EH (cell line): ENCODE measurements at places on chromosomes 5 and 9.

DNA sequence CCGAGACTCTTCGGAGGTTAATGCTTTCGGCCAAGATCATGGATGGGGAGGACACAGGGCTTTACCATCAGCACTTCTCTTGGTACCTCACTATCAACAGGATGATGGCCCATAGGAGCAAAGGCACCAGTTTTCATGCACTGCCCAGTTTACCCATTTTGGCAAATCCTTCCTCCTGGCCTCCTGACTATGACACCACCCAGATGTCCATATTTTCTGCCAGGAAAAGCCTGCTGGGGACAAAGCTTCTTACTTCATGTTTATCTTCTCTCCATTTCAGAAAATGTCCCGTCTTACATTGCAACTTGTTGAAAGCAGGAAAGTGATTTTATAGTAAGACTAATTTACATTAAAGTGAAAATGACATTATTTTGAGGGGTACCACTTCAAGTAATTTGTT, 61.4 kb upstream of the GAS1 start:
- DNase-seq: no peak

DNA sequence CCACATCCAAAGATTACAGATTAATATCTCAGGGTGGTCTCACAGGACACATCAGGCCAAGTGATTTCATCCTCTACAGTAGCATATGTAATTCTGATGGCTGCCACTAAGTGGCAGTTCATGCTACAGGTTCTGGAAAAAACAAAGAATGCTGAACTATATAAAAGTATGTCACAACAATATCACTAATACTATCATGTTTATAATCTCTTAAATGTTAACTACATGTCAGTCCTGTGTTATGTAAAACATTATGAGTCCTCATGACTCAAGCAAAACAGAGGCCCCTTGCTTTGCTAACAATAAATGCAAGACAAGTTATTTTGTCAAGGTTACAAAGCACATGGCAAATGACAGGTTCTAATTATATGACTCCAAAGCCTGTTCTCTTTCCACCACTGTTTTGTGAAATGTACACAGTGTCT, 233.2 kb downstream of the FBXL17 start:
- DNase-seq: peak; percentile 44

DNA sequence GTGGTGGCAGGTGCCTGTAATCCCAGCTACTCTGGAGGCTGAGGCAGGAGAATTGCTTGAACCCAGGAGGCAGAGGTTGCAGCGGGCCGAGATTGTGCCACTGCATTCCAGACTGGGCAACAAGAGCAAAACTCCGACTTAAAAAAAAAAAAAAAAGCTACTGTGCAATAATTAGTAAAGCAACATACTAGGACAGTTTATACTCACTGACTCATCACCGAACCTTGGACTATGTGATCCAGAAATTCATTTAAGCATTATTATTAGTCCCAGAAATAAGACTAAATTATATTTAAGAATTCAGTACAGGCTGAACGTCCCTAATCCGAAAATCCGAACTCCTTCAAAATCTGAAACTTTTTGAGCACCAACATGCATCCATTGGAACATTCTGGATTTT, 37.8 kb downstream of the GOLPH3 start:
- DNase-seq: peak; percentile 25

- DNase-seq: peak; percentile 43
These were observed 93.7 kb upstream of the SMC5 start for GRCh38 chr9:70165006-70165602.

GRCh38 chr9:98402019-98402840, 146.8 kb upstream of the TBC1D2 start:
- no peak for DNase-seq

- DNase-seq: no peak
These were observed 43.0 kb downstream of the IL31RA start for GRCh38 chr5:55894135-55894534.

DNA sequence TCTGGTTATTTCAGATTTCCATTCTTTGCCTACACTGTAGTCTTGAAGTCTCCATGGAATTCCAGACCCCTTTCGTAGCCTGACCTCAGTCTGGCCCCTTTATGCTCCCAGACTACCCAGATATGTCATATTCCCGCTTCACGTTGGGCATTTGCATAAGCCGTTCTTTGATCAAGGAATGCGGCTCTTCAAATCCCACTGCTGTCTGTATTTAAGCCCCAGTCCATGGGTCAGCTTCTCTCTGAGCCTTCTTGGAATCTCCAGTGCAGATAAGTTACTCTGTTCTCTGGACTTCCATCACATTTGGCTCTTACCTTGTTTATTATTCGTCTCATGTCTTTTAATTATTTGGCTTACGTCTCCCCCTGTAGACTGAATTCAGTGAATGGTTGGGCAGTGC, 97.4 kb downstream of the PARP8 start:
- no peak for DNase-seq

DNA sequence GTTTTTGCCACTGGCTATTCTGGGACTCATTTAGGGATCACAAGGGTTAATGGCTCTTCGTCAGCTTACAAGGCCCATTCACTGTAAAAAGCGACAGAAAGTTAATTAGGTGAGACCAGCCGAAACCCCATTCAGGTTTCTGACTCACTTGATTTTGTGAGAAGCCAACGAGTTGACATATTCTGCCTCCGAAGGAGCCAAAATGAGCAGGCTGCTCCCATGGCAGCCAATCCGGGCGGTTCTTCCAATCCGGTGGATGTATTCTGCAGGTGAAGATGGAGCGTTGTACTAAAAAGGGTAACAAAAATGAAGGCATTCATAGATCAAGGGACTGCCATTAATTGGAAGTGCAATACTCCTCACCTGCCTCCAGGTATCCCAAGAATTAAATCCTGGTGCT, 39.7 kb downstream of the DDX31 start:
- DNase-seq: no peak

DNA sequence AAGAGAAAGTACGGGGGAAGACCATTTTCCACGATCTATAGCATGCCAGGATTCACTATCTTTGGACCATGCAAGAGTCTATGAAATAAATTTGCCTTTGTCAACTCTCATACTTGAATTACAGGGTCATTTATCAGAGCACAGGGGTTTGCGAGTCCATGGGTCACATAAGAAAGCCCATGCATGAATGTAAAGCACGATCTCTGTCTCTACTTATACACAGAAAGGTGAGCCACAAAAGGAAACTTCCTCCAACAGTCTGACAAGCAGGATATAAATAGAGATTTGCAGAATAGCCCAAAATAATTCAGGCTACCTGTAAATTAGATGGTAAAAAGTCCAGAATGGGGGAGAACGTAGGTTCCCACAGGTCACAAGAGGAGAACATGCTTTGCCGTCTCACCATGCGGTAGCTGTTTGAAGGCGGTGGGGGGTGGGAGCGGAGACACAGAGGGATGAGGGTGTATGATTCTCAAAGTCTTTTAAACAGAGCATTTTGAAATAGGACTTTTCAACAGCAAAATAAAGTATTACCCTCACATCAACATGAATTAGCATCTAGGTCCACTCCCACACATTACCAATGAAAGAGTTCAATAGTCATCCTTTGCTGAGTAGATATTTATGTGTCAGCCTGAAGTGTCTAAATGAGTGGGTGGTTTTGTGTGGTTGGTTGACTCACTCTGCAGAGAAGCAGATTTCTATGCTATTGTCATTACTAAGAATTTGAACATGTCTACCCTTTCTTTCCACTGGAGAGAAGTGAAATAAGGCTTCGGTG, 279.7 kb downstream of the EBF1 start:
- peak; percentile 34 for DNase-seq

- DNase-seq: no peak
These were observed 1997.6 kb upstream of the WWC1 start for GRCh38 chr5:166293892-166294291.

- no peak for DNase-seq
These were observed 73.7 kb downstream of the PCDH1 start for GRCh38 chr5:141804475-141804874.

GRCh38 chr5:17154211-17154996, 63.0 kb upstream of the BASP1 start:
- DNase-seq: peak; percentile 87

DNA sequence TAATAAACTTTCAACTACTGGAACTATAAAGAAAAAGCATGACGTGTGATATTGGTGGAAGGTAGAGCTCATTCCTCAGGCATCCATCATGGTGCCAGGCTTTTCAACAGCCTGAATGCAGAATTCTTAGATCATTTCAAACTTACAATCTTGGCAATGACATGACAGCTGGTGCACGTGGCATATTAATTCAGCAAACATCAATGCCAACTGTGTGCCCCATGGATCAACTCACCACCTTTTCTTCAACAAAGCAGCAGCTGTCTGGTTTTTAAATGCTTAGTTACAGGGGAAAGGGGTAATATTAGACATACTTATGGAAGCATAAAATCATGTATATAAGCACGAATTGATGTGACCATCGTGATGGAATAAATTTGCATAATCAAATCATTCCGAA, 56.0 kb upstream of the OR13F1 start:
- DNase-seq: no peak

DNA sequence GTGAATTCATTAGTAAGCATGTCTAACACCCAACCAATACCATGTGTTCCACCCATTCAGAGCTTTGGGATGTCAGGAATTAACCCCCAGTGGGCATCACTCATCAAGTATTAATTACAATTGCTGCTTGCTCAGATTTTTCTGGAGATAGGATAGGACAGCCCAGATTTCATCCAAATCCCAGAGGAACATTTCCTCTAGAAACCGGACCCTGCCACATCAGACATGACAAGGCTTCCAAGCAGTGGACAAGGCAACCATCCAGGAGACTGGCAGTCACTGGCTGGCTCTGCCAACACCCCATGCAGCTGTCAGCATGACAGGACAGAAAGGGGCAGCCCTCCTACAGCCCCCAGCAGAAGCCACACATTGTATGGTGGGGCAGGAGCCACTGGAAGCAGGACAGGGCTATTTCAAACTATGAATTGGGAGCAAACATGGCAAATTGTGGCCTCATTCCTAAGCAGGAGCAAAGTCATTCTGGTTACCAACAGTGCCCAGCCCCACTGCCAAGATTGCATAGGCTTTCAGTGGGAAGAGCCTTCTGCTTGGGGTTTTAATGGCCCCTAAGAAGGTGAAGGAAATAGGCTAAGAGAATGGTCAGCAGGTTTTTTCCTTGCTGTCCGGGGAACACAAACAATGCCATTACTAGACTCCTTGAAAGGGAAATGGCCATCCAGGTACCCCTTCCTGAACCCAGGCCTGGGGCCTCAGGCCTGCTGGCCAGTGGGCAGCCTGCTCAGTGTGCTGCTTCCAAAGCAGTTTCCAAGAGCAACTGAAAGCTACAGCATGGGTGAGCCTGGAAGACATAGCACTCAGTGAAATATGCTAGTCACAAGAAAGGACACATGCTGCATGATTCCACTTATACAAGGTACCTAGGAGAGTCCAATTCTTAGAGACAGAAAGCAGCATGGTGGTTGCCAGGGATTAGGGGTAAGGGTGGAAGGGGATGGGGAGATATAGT, 294.7 kb upstream of the SLC30A5 start:
- DNase-seq: peak; percentile 51

DNA sequence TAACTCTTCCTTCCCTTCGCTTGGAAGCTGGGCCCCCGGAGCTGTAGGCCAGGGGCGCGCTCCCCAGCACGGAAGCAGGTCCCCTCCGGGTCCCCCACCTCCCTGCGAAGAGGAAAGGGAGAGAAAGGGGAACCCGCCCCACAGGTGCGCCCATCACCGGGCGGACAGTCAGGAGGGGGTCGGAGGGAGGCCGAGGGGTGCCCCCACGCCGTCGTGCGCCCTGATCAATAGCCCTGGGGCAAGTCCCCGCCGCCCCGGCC, 793 bp downstream of the AGPAT2 start:
- DNase-seq: no peak

DNA sequence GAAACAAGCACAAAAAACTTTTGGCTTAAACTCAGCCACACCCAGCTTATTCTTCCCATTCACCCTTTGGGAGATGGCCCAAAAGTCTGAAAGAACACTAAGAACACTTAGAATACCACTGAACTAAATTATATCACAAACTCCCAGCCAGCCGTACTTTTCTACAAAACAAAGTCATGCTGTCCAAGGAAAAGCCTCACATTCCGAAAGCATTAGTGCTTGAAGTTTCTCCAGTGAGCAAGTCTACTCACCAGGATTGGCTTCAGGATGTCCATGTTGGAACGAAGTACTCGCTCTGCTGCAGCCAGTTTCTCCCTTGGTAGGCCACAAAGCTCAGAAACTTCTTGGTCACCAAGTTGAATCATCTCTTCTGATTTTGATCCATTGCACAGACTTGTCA, 69.7 kb downstream of the ABCA1 start:
- DNase-seq: peak; percentile 93

DNA sequence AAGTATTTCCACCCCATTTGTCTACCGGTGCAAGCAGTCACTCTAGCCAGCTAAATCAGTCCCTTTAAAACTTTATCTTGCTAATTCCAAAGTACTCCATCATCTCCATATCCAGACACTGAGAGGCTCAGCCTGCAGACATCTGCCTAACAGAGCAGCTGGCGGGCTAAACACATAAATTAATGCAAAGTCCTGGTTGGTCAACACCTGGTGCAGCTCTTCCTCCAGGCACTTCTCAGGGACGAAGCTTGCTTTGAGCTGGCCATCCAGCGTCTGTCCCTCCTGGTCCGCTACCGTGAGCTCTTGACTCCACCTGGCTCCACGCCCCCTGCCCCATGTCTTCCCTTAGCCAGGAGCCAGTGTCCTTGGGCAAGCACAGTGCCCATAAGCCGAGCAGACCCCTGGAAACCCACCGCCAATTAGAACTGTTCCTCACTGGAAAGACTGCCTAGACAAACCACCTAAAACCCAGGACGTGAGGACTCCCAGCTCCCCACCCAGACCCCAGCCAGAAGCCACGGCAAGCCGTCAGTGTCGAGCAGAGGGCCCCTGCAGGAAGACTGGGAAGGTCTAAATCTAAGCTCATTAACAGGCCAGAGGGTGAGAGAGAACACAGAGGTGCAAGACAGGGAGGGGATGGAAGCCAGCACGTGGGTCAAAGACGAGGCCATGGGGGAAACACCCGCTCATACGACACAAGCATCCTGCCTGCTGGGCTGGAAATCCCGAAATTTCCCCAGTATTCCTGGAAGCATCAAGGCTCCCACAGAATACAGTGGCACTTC, 120.0 kb downstream of the COL23A1 start:
- DNase-seq: no peak
